Activated B cell treated with CpG ODN at 0.5 μM for 24 hours (primary cell): ENCODE measurements at places on chromosomes 4 and X. TPM values are rescaled to one million over a fixed set of nuclear protein-coding genes. Genes with fewer than 3 reads are reported as not detected.

The DUSP9 gene
- total RNA-seq: 0.10 TPM in 1 of 2 replicates, not detected in the other

The VCX gene
- not detected in 2 replicates for total RNA-seq

The TKTL2 gene
- 0.11 and 0.17 TPM in 2 replicates for total RNA-seq

The GPRASP1 gene
- total RNA-seq: 4.6 and 5.9 TPM in 2 replicates

The PGRMC2 gene
- 26.5 and 28.3 TPM in 2 replicates for total RNA-seq

The ITIH6 gene
- not detected in 2 replicates for total RNA-seq

GRCh38 chr4:122758033-122758432 is 25.5 kb downstream of the BBS12 start:
- DNase-seq: no peak

- DNase-seq: no peak
Observed at GRCh38 chrX:53412446-53412845, 10.0 kb downstream of the SMC1A start.

GRCh38 chr4:173211838-173212237 is 43.2 kb downstream of the GALNT7 start:
- DNase-seq: no peak

- DNase-seq: no peak
Observed at GRCh38 chr4:68287704-68288392, 42.4 kb upstream of the TMPRSS11B start.

DNA sequence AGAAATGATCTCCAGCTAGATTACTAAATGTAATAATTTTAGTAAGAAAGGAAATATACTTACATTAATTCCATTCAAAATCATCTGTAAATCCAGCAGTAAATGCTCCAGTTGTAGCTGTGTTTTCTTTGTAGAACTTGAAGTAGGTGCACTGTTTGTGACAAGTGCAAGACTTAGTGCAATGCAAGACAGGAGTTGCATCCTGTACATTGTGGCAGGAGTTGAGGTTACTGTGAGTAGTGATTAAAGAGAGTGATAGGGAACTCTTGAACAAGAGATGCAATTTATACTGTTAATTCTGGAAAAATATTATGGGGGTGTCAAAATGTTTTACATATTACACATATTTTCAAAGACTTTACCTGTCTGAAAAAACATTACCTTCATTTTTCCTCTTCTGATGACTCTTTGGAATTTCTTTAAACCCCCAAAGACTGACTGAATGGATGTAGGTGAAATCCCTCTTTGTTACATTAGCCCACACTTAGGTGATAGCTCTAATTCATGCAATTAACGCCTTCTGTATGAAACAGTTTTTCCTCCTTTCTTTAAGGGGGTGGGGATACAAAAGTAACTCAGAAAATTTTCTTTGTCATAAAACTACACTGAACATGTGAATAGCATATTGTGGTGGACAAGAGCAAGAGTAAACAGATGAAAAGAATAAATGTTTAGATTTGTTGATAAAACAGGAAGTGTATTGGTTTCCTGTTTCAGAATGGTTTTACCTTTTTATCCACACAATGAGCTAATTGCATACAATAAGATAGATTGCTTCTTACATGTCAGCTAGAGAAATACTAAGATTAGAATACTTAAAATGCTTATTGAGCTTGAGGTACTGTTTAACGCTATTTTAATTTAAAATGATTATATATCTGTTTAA is at the start of gene IL2:
Gene IL2, minus strand, starts transcription at position 495 of the 886 bp plus-strand sequence. Its CDS starts 285 bp downstream, at position 210.
- DNase-seq: no peak

- DNase-seq: no peak
Observed at GRCh38 chrX:40468033-40468846, 112.5 kb upstream of the ATP6AP2 start.

DNA sequence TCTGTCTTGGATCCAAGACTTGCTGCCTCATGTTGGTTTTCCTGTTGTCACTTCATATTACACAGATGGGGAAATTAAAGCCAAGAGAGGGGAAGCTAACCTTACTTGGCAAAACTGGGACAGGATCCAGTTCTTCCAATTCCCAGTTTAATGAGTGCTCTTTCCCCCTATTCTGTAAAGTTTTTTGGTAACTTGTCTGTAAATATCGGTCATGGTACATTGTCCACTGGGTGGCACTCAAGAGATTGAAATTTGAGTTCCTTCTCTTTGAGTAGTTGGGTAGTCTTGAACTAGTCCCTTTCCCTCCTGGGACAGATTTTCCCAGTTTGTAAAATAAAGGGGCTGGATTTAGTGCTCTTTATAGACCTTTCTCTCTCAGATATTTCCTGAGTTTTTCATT is 12.4 kb upstream of the EOLA2 start:
- no peak for DNase-seq

DNA sequence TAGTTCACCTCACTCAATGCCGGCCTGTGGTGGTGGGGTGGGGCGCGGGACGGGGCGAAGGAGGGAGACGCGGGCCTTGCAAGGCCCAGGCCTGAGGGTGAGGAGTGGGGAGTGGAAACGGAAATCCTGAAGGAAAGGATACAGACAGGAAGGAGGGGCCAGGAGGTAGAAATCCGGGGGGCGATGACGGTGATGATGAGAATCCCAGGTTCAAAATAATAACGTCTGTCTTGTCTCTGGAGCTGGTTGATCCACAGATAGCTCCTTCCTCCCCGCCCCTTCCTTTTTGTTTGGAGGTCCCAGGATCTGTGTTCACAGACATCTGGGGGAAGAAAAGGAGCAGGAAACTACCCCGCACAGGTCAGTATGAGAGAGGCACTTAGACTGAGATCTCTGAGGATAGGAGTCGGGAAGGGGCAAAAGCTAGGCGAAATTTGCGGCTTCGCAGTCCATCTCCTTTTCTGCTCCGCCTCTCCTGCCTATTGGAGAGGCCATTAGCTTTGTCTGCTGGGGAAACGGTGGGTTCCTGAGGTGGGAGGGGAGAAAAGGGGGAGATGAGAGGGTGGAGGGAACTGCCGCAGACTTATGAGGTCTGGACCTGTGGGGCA is 746 bp downstream of the TCEAL7 start:
- DNase-seq: no peak
